ENCODE measurements at places on chromosomes 2 and 18. TPM values are rescaled to one million over a fixed set of nuclear protein-coding genes. Genes with fewer than 3 reads are reported as not detected.

DNA sequence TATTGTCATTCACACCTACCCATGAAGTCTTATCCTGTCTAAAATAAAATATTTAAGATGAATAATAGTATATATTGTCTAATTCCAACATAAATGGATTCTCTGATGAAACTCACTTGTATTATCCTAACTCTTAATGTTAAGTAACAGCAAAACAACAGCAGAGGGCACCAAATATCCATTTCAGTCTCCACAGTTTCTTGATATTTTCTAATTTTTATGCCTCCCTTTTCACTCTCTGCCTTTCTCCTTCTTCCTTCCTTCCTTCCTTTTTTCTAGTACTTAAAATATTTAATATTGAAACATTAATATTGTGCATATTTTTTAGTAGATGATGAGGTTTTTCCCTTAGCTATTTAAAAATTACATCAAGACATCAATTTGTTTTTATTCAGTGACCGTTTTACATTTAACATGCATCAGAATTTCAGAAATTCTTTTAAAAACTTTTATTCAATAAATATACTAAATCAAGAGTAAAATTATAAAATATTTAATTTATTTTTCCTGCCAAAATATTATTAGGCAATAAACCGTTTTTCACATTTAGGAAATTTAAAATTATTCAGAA lies 97.6 kb downstream of the WDR7 start:
- H3K27ac ChIP-seq, result no peak overlapping the region
- H3K27me3 ChIP-seq, result no peaks in the 10 kb centered on the region
- no peak for DNase-seq
- no peaks in the 10 kb centered on the region for H3K4me1 ChIP-seq
- H3K4me3 ChIP-seq, result no peak overlapping the region
- no peaks in the 10 kb centered on the region for H3K36me3 ChIP-seq

The POMC gene
- 1.5 TPM for total RNA-seq

The DTNA gene
- 8.6 TPM for total RNA-seq

GRCh38 chr2:9422321-9423099 lies 818 bp downstream of the ITGB1BP1 start:
- peaks cover 22% of the 10 kb centered on the region for H3K4me1 ChIP-seq
- peak overlapping the region; percentile 84 for H3K27ac ChIP-seq
- H3K36me3 ChIP-seq, result peaks cover 10% of the 10 kb centered on the region
- no peaks in the 10 kb centered on the region for H3K27me3 ChIP-seq
- no peak for DNase-seq
- H3K4me3 ChIP-seq, result peak overlapping the region; percentile 91

- no peaks in the 10 kb centered on the region for H3K27me3 ChIP-seq
- DNase-seq, result no peak
- no peaks in the 10 kb centered on the region for H3K4me1 ChIP-seq
- H3K27ac ChIP-seq, result no peak overlapping the region
- H3K36me3 ChIP-seq, result peaks cover 28% of the 10 kb centered on the region
- no peak overlapping the region for H3K4me3 ChIP-seq
Measured at GRCh38 chr2:206115026-206115578, 29.1 kb upstream of the INO80D start.

- peaks cover 3% of the 10 kb centered on the region for H3K36me3 ChIP-seq
- H3K27ac ChIP-seq, result no peak overlapping the region
- H3K27me3 ChIP-seq, result no peaks in the 10 kb centered on the region
- H3K4me3 ChIP-seq, result no peak overlapping the region
- DNase-seq, result no peak
- peaks cover 29% of the 10 kb centered on the region for H3K4me1 ChIP-seq
Measured at GRCh38 chr18:22021701-22022100, 147.7 kb upstream of the GATA6 start.

The MYO7B gene
- total RNA-seq, result 5.0 TPM

DNA sequence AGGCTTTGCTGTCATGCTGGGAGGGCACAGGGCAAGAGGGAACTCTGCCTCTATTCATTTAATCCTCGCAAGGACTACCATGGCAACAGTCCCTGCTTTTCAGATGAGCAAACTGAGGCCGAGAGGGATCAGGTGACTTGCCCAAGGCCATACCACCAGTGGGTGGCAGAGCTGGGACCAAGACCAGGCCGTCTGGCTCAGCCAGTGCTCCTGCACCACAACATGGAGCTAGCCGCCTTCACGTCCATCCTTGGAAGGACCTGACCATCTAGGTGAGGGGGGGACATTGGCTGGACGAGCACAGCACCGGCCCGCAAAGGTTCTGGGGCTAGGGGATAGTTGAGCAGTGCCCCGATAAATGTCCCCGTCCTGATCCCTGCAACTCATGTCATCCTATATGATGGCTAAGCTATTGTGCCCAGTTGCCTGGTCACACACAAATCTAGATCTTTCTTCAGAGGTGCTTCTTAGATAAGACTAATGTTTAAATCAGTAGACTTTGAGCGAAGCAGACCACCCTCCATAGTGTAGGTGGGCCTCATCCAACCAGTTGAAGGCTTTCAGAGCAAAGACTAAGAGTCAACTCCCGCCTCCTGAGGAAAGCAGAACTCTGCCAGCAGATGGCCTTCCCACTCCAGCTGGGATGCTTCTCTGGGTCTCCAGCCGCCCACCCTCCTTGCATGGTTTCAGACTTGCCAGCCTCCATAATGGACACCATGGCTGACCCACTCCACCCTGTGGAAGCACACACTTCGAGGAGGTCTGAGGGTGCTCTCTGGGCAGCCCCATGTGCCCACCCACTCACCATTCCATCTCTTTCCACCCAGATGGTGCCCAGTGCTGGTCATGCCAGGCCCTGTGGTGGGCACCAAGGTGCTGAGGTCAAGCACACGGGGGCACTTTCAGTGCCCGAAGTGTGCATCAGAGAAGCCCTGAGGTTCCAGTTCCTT lies 214.8 kb upstream of the RAB6C start:
- H3K27ac ChIP-seq, result no peak overlapping the region
- H3K4me3 ChIP-seq, result no peak overlapping the region
- H3K27me3 ChIP-seq, result peaks cover 9% of the 10 kb centered on the region

The SEMA4C gene
- total RNA-seq, result 45.5 TPM

The FAHD2B gene
- 31.8 TPM for total RNA-seq

The TNFAIP6 gene
- total RNA-seq, result 0.87 TPM

The PLGLB2 gene
- total RNA-seq, result 3.4 TPM

GRCh38 chr2:39124000-39124745 lies 3.3 kb upstream of the SOS1 start:
- H3K27ac ChIP-seq, result peak overlapping the region; percentile 96
- H3K27me3 ChIP-seq, result no peaks in the 10 kb centered on the region
- H3K36me3 ChIP-seq, result no peaks in the 10 kb centered on the region
- peaks cover 21% of the 10 kb centered on the region for H3K4me1 ChIP-seq
- peak; percentile 97 for DNase-seq

The PPP1CB gene
- 227 TPM for total RNA-seq

GRCh38 chr2:129437725-129438124 lies 541.7 kb upstream of the RAB6C start:
- no peaks in the 10 kb centered on the region for H3K4me1 ChIP-seq
- peaks cover 6% of the 10 kb centered on the region for H3K27me3 ChIP-seq
- no peak for DNase-seq
- H3K36me3 ChIP-seq, result no peaks in the 10 kb centered on the region
- no peak overlapping the region for H3K27ac ChIP-seq

The STAM2 gene
- 24.6 TPM for total RNA-seq

DNA sequence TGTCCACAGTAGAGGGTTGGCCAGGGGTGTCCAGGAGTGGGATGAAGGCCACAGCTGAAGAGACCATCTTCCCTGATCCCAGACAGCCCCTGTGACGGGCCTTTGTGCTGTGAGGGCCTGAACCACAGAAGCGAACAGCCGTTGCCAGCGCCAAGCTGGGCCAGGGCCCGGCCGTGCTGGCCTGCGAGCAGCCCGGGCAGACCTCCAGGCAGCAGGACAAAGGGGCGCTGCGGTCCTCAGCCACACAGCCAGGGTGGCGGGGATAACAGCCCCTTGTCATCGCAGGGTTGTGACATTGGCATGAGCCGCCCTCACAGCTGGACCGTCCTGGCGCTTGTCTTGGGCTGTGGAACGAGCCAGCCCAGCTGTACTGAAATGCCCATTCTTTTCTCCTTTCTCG lies 161.1 kb downstream of the FAM210A start:
- DNase-seq, result no peak
- H3K27me3 ChIP-seq, result peaks cover 8% of the 10 kb centered on the region
- no peaks in the 10 kb centered on the region for H3K36me3 ChIP-seq
- peaks cover 21% of the 10 kb centered on the region for H3K4me1 ChIP-seq
- H3K27ac ChIP-seq, result no peak overlapping the region

DNA sequence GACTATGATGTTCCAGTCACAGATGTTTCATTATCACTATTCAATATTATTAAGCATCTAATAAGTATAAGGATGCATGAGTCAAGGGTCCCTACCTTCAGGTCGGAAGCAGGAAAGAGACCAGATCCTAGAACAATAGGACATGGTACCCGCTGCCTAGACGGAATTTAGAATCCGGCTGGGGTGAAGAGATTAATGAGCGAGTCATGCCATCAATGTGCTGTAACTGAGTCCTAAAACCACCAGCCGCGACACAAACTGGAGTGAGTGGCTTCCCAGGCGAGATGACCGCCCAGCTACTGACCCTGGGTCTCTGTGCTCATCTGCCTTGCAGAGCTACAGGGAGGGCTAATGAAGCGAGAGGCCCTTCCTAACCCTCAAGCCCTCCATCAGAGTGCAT lies 73.6 kb downstream of the DNMT3A start:
- H3K27me3 ChIP-seq, result no peaks in the 10 kb centered on the region
- H3K36me3 ChIP-seq, result peaks cover 25% of the 10 kb centered on the region
- no peak overlapping the region for H3K27ac ChIP-seq
- H3K4me1 ChIP-seq, result peaks cover 29% of the 10 kb centered on the region
- H3K4me3 ChIP-seq, result no peak overlapping the region
- DNase-seq, result no peak

DNA sequence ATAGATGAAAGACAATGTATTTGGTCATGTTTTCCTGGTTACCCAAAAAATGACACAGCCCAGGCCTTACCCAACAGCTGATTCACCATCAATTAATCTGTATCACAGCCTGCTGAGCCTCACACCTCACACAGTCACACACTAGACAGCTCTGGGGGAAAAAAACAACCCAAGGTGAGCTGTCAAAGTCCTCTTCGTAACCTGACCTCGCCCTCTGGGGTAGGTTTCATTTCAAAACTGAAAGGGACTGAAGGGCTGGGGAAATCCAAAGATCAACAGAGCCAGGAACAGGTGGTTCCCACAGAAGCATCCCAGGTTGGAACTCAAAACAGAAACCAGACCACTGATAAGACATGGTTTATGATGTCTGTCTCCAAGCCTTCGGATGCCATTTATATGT lies 18.2 kb upstream of the PCBP1 start:
- DNase-seq, result no peak
- H3K4me3 ChIP-seq, result no peak overlapping the region
- H3K4me1 ChIP-seq, result peaks cover 13% of the 10 kb centered on the region

The DYNAP gene
- not detected for total RNA-seq

The PCARE gene
- total RNA-seq, result not detected

The ZC3H6 gene
- total RNA-seq, result 5.5 TPM

DNA sequence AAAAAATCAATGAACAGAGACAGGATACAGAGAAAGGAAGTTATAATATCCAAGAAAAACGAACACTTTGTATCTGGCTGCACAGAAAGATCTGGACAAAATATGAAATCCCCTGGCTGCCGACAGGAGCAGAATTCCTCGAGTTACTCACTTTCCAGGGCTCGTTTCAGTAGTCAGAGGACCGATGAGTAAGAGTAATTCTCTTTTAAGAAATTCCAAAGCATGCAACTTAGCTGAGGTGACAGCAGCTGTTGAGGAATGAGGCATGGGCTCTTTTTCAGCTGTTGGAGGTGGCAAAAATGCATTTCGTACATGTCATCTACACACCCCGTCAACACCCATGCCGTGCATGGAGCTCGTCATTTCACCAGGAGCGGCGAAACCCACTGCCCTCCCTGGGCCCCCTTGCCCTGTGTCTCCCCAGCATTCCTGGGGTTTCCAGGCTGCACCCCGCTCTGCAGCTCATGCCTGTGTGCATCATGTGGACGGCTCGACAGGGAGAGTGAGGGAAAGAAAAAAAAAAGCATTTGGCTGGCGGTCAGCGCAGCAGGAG lies 210.8 kb upstream of the SMIM21 start:
- H3K36me3 ChIP-seq, result no peaks in the 10 kb centered on the region
- H3K4me3 ChIP-seq, result peak overlapping the region; percentile 82
- peak overlapping the region; percentile 47 for H3K27ac ChIP-seq
- H3K27me3 ChIP-seq, result peaks cover 29% of the 10 kb centered on the region
- H3K4me1 ChIP-seq, result peaks cover 17% of the 10 kb centered on the region
- DNase-seq, result no peak

GRCh38 chr2:69597105-69597504 lies 46.4 kb downstream of the AAK1 start:
- no peaks in the 10 kb centered on the region for H3K36me3 ChIP-seq
- H3K27me3 ChIP-seq, result no peaks in the 10 kb centered on the region
- DNase-seq, result no peak
- H3K4me3 ChIP-seq, result no peak overlapping the region
- no peaks in the 10 kb centered on the region for H3K4me1 ChIP-seq
- H3K27ac ChIP-seq, result no peak overlapping the region

GRCh38 chr2:8694737-8695136 lies 12.9 kb downstream of the ID2 start:
- H3K36me3 ChIP-seq, result peaks cover 3% of the 10 kb centered on the region
- H3K27me3 ChIP-seq, result no peaks in the 10 kb centered on the region
- no peak for DNase-seq
- no peak overlapping the region for H3K4me3 ChIP-seq
- H3K27ac ChIP-seq, result no peak overlapping the region

DNA sequence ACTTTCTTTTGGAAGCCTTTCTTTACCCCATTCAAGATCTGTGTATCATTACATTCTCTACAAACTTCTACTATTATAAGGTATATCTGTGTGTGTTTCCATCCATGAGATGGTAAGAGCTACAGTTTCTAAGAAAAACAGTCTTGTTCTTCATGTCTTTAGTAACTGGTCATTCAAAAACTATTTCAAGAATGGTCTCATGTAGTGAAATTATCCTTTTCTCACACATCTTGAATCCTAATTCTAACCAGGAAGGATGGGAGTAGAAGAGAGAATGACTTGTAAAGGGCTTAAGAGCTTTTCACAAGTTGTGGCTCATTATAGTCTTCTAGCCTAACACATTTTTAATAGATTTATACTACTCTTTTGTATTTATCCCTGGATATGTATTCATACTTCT lies 47.3 kb downstream of the ROCK1 start:
- DNase-seq, result no peak
- peaks cover 4% of the 10 kb centered on the region for H3K4me1 ChIP-seq
- no peak overlapping the region for H3K4me3 ChIP-seq
- peak overlapping the region; percentile 9 for H3K27ac ChIP-seq

GRCh38 chr2:216829533-216829932 lies 30.3 kb downstream of the TNP1 start:
- H3K4me1 ChIP-seq, result peaks cover 15% of the 10 kb centered on the region
- no peak for DNase-seq
- H3K36me3 ChIP-seq, result no peaks in the 10 kb centered on the region
- H3K4me3 ChIP-seq, result no peak overlapping the region

DNA sequence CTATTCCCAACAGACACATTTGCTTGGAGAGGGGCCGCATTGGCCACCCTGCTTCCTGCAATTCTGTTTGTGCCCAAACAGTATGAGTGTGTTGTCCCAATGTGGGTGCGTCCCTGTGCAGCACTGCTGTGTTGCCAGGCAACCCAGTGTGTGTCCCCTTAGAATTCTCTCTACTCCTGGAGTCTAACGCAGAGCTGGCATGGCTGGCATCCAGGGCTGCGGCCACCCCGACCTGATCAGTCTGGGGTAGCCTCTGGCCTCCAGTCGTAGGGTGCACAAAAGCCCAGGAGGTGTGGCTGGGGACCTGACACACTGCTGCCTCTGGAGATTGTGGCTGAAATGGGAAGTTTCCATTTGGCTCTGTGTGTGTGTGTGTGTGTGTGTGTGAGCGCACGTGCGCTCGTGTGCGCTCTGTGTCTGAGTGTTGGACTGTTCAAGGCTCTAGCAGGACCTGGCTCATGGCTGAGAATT lies 48.0 kb downstream of the TEX44 start:
- H3K27me3 ChIP-seq, result no peaks in the 10 kb centered on the region
- peaks cover 3% of the 10 kb centered on the region for H3K36me3 ChIP-seq
- peaks cover 25% of the 10 kb centered on the region for H3K4me1 ChIP-seq
- no peak for DNase-seq
- no peak overlapping the region for H3K4me3 ChIP-seq

Measured in type B pancreatic cell (in vitro differentiated cells).